Astrocyte of the cerebellum (primary cell): ENCODE measurements at places on chromosomes 3 and 15.

DNA sequence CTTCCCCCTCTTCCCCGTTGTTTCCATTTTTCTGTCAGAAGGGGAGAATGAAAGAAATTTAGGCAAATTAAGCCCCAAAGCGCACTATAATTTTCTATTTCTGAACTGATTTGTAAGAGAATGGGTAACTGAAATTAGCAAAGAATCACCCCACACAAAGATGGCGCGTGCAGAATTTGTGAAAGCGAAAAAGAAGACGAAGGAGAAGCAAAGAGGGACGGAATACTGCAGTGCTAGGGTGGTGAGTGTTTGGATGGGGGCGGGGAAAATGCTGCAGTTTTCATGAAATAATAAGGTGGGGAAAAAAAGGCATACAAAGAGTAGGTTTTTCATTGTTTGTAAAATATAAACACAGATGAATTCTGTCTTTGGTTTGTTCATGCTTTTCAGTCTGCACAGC lies 4.6 kb upstream of the CTNNB1 start:
- DNase-seq = no peak

GRCh38 chr15:57896114-57896513 lies 169.4 kb downstream of the ALDH1A2 start:
- DNase-seq = no peak

GRCh38 chr3:10951295-10951926 lies 41.1 kb upstream of the SLC6A1 start:
- no peak for DNase-seq

- peak; percentile 78 for DNase-seq
Measured at GRCh38 chr3:137013951-137014688, 56.3 kb downstream of the IL20RB start.

GRCh38 chr3:99878005-99878404 lies 60.3 kb downstream of the CMSS1 start:
- DNase-seq = no peak

- no peak for DNase-seq
Measured at GRCh38 chr15:36313736-36314280, 265.6 kb upstream of the CDIN1 start.

DNA sequence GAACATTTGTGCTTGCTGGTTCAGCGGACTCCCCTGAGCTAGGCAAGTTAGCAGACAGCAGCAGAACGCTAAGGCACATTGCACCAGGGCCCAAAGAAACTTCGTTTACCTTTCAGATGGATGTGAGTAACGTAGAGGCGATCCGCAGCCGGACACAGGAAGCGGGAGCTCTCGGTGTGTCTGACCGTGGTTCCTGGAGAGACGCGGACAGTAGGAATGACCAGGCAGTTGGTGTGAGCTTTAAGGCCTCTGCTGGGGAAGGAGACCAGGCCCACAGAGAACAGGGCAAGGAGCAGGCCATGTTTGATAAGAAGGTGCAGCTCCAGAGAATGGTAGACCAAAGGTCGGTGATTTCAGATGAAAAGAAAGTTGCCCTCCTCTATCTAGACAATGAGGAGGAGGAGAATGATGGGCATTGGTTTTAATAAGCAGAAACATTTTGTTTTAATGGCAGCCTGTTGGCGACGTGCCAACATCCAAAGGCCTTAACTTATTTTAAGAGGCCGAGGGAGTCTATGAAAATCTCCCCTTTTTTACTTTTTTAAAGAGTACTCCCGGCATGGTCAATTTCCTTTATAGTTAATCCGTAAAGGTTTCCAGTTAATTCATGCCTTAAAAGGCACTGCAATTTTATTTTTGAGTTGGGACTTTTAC lies 27.9 kb downstream of the SYNM start:
- no peak for DNase-seq

GRCh38 chr3:100629421-100630127 lies 20.2 kb downstream of the ADGRG7 start:
- DNase-seq = no peak

DNA sequence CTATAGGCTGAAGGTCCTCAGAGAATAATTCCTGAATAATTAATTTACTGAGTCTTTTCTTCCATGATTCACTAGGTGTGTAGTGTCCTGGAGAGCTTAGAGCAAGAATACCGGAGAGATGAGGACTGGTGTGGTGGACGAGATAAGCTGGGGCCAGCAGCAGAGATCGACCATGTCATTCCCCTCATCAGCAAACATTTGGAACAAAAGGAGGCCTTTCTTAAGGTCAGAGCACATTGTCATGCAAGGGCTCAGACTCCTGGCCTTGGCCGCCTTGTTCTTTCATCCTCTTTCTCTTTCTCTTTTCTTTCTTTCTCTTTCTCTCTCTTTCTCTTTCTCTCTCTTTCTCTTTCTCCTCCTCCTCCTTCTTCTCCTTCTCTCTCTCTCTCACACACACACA lies 291.4 kb upstream of the UMPS start:
- DNase-seq = no peak

DNA sequence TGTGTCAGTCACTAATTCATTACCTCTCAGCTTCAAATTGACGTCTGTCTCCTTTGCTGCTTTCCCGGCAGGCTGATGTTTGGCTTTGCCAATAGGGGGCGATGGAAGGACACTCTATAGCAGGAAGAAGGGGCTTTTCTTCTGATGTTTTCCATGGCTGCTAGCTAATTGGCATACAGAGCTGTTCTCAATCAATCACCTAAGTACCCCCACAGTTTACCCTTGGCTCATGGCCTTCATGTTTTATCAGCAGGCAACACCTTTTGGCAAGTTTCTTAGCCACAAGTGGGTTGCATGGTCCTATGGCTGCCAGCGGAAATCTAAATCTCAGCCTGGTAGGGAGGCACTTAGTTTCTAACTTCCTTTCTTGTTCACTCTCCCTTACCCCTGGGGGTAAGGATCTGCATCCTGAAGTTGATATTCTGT lies 45.0 kb downstream of the ESYT3 start:
- peak; percentile 9 for DNase-seq

DNA sequence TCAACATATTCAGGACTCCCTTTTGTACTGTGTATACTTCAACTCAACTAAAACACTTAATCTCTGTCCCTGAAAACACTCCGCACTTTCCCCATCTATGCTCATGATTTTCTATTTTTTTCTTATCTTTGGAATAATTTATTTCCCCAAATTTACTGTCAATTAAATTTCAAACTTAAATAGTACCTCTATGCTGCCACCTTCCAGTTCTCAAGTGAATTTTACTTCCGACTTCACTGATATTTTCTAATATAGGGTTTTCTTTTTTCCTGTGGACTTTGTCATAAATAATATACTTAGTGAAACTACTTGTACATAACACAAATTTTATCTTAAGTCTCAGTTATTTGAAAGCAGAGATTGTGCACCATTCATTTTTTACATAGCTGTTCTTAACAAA lies 1303.3 kb downstream of the OTOL1 start:
- no peak for DNase-seq

GRCh38 chr15:80154336-80154735 lies 1.5 kb downstream of the FAH start:
- DNase-seq = no peak

DNA sequence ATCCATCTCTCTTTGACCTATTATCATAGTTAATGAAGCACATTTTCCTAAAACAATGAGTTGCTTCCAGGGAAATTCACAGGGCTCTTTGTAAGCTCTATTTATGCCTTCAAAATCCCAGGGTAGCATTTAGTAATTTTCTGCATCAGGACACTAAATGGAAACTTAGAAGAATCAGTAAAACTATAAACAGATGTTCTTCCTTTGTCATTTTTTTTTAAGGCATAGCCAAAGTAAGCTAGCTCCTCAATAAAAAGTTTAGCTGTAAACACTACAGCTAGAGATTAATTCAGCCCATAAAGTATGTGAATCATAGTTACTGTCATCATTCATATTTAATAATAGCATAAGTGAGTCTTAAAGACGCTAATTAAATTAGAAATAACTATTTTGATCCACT lies 79.3 kb downstream of the RPL22L1 start:
- no peak for DNase-seq

DNA sequence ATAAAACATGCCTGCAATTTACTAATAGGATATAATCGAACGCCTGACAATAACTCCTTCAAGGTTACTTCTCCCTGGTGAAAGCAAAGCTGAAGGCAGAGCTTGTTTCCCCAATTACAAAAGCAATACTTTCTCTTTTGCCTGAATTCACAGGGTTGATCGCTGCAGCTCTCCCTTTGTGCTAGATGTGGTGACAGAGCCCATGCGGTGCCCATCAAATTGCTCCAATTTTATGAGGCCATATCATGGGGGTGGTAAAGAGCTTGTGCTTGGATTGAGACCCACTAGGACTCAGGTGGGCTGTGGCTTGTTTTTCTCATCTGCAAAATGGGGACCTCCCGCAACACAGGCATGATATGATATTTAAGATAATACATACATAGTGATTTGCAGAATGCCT lies 143.4 kb downstream of the GREM1 start:
- DNase-seq = no peak

GRCh38 chr3:107956991-107957900 lies 133.6 kb downstream of the CD47 start:
- DNase-seq = no peak
